ENCODE measurements at places on chromosomes 6 and 20. TPM values are rescaled to one million over a fixed set of nuclear protein-coding genes. Genes with fewer than 3 reads are reported as not detected.

SEL1L2 gene
- total RNA-seq = not detected

GSTA2 gene
- total RNA-seq = not detected

ANGPT4 gene
- under 0.01 TPM for total RNA-seq

SLC22A3 gene
- total RNA-seq = 2.7 TPM

ARMH2 gene
- total RNA-seq = not detected

SPDEF gene
- total RNA-seq = not detected

CDH26 gene
- total RNA-seq = 1.4 TPM

SLC35D3 gene
- not detected for total RNA-seq

SLC25A27 gene
- total RNA-seq = 2.7 TPM

BFSP1 gene
- total RNA-seq = 7.5 TPM

ADGB gene
- total RNA-seq = not detected

C20orf204 gene
- total RNA-seq = 2.0 TPM

ATP6V1G2 gene
- 1.2 TPM for total RNA-seq

ELOVL4 gene
- 2.3 TPM for total RNA-seq

MOCS3 gene
- 9.4 TPM for total RNA-seq

SLC13A3 gene
- 3.9 TPM for total RNA-seq

RPS6KA2 gene
- 37.2 TPM for total RNA-seq

PNLDC1 gene
- not detected for total RNA-seq

TFAP2B gene
- total RNA-seq = not detected

NRSN1 gene
- total RNA-seq = not detected

MCM8 gene
- 3.1 TPM for total RNA-seq

NOX3 gene
- total RNA-seq = not detected

LAMA4 gene
- total RNA-seq = 1.2 TPM

CFAP61 gene
- total RNA-seq = 0.79 TPM

LGSN gene
- not detected for total RNA-seq

SLC22A7 gene
- total RNA-seq = not detected

SPATA2 gene
- total RNA-seq = 3.1 TPM

BHLHE23 gene
- not detected for total RNA-seq

STMND1 gene
- total RNA-seq = not detected

PACRG gene
- total RNA-seq = 0.79 TPM

FBXL4 gene
- total RNA-seq = 12.6 TPM

CALHM4 gene
- total RNA-seq = not detected

PRDM13 gene
- not detected for total RNA-seq

ISM1 gene
- total RNA-seq = not detected

HTR1B gene
- 0.65 TPM for total RNA-seq

CRISP3 gene
- not detected for total RNA-seq

CLDN20 gene
- not detected for total RNA-seq

GSS gene
- 65.6 TPM for total RNA-seq

SIM1 gene
- 8.6 TPM for total RNA-seq

TRIM40 gene
- not detected for total RNA-seq

CTCFL gene
- total RNA-seq = under 0.01 TPM

KCNG1 gene
- total RNA-seq = 24.3 TPM

TNFRSF6B gene
- total RNA-seq = 0.39 TPM

TREM2 gene
- total RNA-seq = not detected

TUBE1 gene
- total RNA-seq = 11.4 TPM

ZGPAT gene
- 20.1 TPM for total RNA-seq

RSPH3 gene
- 17.7 TPM for total RNA-seq

MTFR2 gene
- total RNA-seq = 2.0 TPM

RHAG gene
- not detected for total RNA-seq

TLDC2 gene
- total RNA-seq = not detected

POU5F1 gene
- not detected for total RNA-seq

BIRC7 gene
- not detected for total RNA-seq

INSM1 gene
- total RNA-seq = not detected
